Karpas-422 (cell line): ENCODE measurements at places on chromosomes 2 and 18. TPM values are rescaled to one million over a fixed set of nuclear protein-coding genes. Genes with fewer than 3 reads are reported as not detected.
A peak's percentile ranks its signal among the peaks of the same experiment; 100 is the strongest.

DNA sequence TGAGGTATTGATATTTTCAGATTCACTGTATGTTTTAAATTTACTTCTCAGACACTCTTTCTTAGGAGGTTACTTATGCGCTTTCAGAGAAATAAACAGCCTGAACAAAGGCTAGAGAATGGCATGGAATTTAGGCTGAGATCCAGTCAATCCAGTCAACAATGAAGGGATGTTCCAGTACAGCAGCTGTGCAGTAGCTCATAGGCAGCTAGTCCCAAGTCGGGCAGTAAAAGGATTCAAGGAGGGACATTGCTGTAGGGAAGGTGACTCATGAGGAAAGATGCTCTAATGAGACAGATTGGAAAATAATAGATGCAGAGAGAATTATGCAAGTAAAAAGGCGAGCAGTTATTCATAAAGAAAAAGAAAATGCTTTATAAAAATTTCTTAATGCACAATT is 397.9 kb upstream of the RGPD4 start:
- H3K27ac ChIP-seq = no peak overlapping the region
- DNase-seq = no peak
- H3K36me3 ChIP-seq = no peaks in the 10 kb centered on the region; the same call in 1 of the 2 replicates
- H3K4me1 ChIP-seq = peaks cover 26% of the 10 kb centered on the region
- no peak overlapping the region for H3K4me3 ChIP-seq

DNA sequence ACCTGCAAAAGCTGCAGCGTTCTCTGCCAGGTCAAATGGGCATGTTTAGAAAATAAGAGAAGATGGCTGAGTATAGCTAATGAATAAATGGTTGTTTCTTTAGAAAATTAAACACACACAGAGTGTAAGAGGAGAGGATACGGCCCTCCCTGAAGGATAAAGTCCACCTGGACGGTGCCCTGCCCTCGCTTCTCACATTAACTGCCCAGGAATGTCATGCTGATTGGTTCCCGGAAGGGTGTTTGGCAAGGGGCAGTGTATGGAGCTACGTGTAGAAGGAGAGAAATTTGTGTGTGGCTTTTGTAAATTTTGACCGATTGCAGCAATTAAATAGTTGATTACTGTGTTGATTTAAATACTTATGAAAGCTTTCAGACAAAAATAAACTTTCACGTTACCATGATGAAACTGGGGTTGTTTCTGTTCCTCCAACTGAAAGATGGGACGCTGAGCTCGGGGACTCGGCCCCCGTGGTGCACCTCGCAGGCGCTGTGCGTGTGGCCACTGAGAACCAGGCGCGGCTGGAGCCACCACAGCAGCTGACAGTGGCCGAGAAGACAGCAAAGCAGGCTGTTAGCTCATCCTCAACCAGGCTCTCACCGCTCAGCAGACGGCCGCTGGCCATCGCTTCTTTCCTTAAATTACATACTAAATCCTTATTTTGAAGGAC is 22.7 kb downstream of the MPPE1 start:
- H3K4me3 ChIP-seq = no peak overlapping the region
- no peaks in the 10 kb centered on the region for H3K27me3 ChIP-seq
- no peak overlapping the region for H3K27ac ChIP-seq
- no peak for DNase-seq
- H3K36me3 ChIP-seq = peaks cover 4% of the 10 kb centered on the region

DNA sequence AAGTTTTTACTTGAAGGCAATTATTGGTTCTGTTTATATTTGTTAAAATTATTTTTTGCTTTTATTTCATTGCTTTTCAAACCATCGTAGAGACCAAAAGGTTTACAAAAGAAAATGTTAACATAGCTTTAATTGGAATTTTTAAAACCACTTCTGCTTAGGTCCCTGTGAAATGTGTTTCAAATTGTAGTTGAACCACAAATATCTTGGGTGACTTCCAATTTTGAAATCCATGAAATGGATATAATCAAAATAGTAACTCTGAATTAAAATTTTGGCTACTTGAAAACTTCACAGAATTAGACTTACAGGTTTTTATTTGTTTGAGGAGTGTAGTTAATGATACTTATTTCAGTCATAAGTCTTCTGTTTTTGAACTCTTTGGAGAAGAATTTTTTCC is 3.1 kb upstream of the SPAG16 start:
- H3K4me3 ChIP-seq = no peak overlapping the region
- H3K4me1 ChIP-seq = peaks cover 20% of the 10 kb centered on the region
- H3K36me3 ChIP-seq = no peaks in the 10 kb centered on the region
- no peak for DNase-seq

GRCh38 chr2:10316860-10317259 is 14.2 kb downstream of the HPCAL1 start:
- no peak overlapping the region for H3K27ac ChIP-seq
- H3K36me3 ChIP-seq = no peaks in the 10 kb centered on the region
- no peak overlapping the region for H3K4me3 ChIP-seq
- H3K4me1 ChIP-seq = no peaks in the 10 kb centered on the region
- DNase-seq = no peak

DNA sequence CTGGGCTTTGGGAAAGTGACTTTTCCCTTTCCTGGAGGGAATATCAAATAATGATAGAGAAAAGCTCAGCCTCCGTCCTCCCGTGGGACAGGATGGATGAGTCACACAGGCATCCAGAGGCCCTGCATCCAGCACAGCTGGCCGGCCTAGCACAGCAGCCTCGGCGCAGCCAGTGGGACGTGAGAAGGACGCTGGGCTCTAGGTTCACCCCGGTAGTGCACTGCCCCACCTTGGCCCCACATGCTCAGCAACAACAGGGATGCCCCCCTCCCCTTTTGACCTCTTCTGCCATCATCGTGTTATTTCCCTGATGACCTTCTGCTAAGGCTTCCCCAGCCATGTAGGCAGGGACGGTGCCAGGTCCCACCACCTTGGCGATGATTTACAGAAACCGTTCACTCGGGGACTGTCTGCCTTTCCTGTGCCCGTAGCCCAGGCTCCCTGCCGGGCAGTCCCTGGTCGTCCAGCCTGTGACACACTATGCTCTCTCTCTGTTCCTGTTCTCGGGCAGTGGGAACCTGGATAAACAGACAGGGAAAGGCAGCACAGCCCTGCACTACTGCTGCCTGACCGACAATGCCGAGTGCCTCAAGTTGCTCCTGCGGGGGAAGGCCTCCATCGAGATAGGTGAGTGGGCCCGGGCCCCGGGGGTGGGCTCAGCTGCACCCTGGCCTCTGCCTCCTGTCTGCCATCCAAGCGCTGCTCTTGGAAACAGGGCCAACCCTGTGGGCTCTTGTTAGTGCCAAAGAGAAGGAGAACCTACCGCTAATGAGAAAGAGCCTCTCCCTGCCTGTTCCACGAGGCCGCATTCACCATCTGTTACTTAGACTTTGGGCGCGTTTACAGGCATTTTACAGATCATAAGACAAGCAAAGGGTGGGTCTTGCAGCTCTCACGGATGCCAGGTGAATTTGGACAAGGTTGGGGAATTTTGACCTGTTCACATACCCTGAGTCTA is 44.6 kb downstream of the ITGB1BP1 start:
- no peaks in the 10 kb centered on the region for H3K4me1 ChIP-seq
- DNase-seq = no peak
- no peak overlapping the region for H3K4me3 ChIP-seq

DNA sequence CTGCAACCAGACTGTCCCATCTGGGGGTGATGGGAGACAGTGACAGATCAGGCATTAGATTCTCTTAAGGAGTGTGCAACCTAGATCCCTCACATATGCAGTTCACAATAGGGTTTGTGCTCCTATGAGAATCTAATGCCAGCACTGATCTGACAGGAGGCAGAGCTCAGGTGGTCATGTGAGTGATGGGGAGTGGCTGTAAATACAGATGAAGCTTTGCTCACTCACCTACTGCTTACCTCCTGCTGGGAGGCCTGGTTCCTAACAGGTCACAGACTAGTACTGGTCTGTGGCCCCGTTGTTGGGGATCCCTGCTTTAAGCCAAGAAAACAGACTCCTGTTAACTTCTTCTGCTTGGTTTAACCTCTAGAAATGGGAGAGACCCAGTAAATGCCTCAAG is 3.2 kb downstream of the CYP27A1 start:
- no peak overlapping the region for H3K27ac ChIP-seq
- H3K27me3 ChIP-seq = no peaks in the 10 kb centered on the region
- no peaks in the 10 kb centered on the region for H3K36me3 ChIP-seq
- no peaks in the 10 kb centered on the region for H3K4me1 ChIP-seq

GRCh38 chr2:169185711-169186110 is 116.3 kb downstream of the DHRS9 start:
- H3K27ac ChIP-seq = no peak overlapping the region
- no peaks in the 10 kb centered on the region for H3K4me1 ChIP-seq
- no peaks in the 10 kb centered on the region for H3K27me3 ChIP-seq
- no peak overlapping the region for H3K4me3 ChIP-seq
- DNase-seq = no peak
- no peaks in the 10 kb centered on the region for H3K36me3 ChIP-seq

- no peak overlapping the region for H3K27ac ChIP-seq
- H3K4me1 ChIP-seq = peaks cover 18% of the 10 kb centered on the region
- no peak for DNase-seq
- no peaks in the 10 kb centered on the region for H3K36me3 ChIP-seq
Measured at GRCh38 chr2:205370726-205371125, 311.6 kb upstream of the NRP2 start.

GRCh38 chr2:208010506-208010905 is 14.8 kb downstream of the PLEKHM3 start:
- H3K27me3 ChIP-seq = no peaks in the 10 kb centered on the region
- H3K36me3 ChIP-seq = no peaks in the 10 kb centered on the region
- H3K4me1 ChIP-seq = peaks cover 22% of the 10 kb centered on the region
- no peak for DNase-seq

DNA sequence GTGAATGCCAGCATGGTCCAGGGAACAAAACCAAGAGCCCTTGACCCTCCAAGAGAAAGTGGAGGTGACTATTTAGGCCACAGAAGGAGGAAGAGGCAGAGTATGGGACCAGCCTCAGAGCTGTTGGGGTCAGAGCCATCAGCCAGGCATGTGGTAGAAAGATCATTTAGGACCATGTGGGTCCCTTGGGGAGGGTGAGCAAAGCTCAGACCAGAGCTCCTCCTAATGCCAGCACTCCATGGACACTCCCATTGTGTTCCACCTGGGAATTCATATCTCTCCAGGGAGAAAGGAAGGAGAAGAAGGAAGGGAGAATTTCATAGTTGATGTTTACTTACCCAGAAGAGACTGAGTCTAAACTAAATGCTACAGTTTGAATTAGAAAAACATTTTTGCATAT is 73.2 kb downstream of the CYBRD1 start:
- no peaks in the 10 kb centered on the region for H3K27me3 ChIP-seq
- H3K27ac ChIP-seq = no peak overlapping the region
- H3K4me1 ChIP-seq = 0 out of 2 replicates have a peak, but pooled peaks cover 2% of the 10 kb centered on the region
- DNase-seq = no peak
- no peaks in the 10 kb centered on the region for H3K36me3 ChIP-seq

DNA sequence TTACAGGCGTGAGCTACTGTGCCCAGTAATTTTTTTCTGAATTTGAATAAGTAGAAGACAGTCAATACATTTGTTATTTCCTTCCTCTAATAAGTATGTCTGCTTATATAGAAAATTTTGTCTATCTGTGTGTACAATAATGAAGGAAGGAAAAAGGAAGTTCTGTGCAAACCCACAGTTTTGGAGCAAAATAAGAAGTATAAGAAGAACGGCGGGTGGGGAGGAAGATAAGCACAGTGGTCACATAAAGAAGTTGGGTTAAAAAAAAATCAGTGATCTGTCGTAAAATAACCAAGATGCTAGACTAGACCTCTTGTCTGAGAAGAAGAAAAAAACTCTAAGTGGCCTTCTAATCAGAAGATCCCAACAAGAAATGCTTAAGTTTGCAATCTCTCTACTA is 20.2 kb downstream of the MGAT4A start:
- peak; percentile 37 for DNase-seq
- no peak overlapping the region for H3K27ac ChIP-seq
- H3K4me3 ChIP-seq = no peak overlapping the region
- H3K27me3 ChIP-seq = no peaks in the 10 kb centered on the region

DNA sequence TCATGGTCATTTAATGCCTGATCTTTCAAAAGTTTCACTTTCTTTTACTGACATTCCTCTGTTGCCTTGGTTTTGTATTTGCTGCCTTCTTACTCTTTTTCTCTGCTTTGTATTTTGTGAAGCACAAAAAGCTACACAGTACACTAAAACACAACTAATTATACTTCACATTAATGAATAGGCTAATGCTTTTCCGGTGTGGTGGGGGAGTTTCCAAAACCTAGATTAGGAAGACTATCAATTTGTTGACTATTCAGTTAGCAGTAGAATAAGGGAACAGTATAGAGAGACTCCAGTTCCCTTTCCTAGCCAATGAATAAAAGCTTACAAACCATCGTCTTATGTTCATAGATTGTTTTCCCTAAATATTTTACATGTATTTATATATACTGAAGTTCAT is 468.3 kb downstream of the SPAG16 start:
- H3K4me1 ChIP-seq = peaks cover 6% of the 10 kb centered on the region; the same call in 1 of the 2 replicates
- H3K27me3 ChIP-seq = no peaks in the 10 kb centered on the region
- DNase-seq = no peak
- H3K36me3 ChIP-seq = no peaks in the 10 kb centered on the region
- H3K4me3 ChIP-seq = no peak overlapping the region

DNA sequence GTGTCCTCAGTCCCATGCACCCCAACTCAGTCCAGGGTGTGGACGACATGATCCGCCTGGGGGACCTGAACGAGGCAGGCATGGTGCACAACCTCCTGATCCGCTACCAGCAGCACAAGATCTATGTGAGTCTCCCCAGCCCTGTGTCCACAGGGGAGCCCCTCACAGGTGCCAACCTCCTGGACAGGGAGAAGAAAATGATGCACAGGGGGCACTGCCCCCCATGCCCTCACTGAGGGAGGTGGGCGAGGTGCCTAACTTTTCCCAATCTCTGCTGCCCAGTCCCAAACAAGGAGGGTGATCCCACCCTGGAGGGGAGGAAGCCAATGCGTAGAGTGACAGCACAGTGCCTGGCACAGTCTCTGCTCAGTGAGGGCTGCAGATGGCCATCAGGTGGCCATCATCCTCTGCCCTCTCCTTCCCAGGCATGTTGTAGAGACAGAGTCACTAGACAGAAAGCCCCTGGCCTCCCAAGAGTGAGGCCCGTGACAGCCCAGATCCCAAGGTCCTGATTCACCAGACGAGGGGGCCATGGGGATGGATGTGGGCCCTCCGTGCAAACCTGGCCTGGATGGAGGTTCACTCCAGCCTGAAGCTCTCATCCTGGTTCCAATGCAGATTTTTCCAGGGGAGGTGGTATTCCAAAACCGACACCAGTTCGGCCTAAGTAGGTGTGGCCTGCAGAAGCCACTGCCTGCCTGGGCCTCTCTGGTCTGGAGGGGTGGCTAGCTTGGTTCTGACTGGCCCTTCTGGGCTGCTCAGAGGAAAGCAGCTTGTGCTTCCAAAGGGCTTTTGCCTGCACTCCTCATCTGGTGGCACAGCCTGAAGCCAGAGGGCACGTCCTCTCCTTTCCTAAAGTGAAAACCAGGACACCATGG is 30.0 kb downstream of the MYO7B start:
- H3K4me3 ChIP-seq = no peak overlapping the region
- H3K4me1 ChIP-seq = no peaks in the 10 kb centered on the region
- H3K27me3 ChIP-seq = no peaks in the 10 kb centered on the region
- no peaks in the 10 kb centered on the region for H3K36me3 ChIP-seq
- no peak overlapping the region for H3K27ac ChIP-seq

Gene CCDC85A
- not detected in 2 replicates for total RNA-seq

Gene OST4
- 201 and 402 TPM in 2 replicates for total RNA-seq

Gene ACYP2
- 19.8 and 22.8 TPM in 2 replicates for total RNA-seq

Gene GPR45
- total RNA-seq = not detected in 2 replicates

Gene CAPG
- total RNA-seq = 0.63 and 7.4 TPM in 2 replicates

Gene FN1
- 0.32 and 0.67 TPM in 2 replicates for total RNA-seq

Gene ANKRD62
- not detected in 2 replicates for total RNA-seq

Gene FER1L5
- not detected in 2 replicates for total RNA-seq
